SK-N-SH (cell line): ENCODE measurements at places on chromosomes 5 and 9. TPM values are rescaled to one million over a fixed set of nuclear protein-coding genes. Genes with fewer than 3 reads are reported as not detected.

DNA sequence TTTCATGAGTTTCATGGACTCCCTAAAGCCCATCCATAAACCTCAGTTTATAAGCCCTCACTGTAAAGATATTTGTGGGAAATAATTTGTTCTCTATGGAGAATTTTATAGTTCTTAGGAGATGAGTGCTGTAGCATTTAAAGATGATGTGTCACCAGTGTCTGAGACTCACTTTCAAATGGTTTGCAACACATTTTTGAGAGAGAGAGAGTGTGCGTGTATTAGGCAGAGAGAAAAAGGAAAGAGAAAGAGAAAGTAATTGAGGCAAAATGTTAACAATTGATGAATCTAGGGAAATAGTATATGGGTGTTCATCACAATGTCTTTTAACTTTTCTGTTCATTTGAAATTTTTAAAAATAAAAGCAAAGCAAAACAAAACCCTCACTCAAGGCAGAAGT, 479.0 kb downstream of the ZSWIM6 start:
- H3K27me3 ChIP-seq, result no peaks in the 10 kb centered on the region; the same call in 1 of the 2 replicates
- H3K4me3 ChIP-seq, result no peak overlapping the region
- H3K36me3 ChIP-seq, result no peaks in the 10 kb centered on the region

- no peaks in the 10 kb centered on the region for H3K27me3 ChIP-seq
- no peak overlapping the region for H3K4me3 ChIP-seq
- H3K27ac ChIP-seq, result no peak overlapping the region
- DNase-seq, result no peak
Observed at GRCh38 chr5:122081541-122081940, 3.5 kb upstream of the LOX start.

DNA sequence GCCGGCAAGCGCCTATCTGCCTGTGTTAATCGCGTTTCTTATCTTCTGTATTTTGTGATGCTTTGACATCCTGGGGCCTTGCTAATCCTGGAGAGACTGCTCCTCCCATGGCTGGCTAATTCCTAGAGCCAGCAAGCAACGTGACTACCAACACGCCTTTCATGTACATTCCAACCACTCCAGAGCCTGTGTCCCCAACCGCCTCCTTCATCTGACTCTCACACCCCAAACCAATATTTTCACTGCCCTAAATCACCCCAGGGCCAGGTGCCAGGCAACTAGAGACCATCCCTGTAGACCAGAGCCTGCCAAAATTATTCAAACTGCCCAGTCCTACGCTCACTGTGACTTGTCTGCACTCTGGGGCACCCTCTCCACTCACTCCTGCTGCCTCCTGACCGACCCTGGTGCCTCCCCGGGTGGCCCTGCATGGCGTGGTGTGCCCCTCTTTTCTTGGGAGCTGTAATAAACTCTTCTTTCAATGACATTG, 50.5 kb upstream of the COL5A1 start:
- 0 out of 2 replicates have a peak, but pooled peaks cover 12% of the 10 kb centered on the region for H3K4me1 ChIP-seq
- no peak for DNase-seq
- H3K27me3 ChIP-seq, result no peaks in the 10 kb centered on the region
- no peak overlapping the region for H3K27ac ChIP-seq

GRCh38 chr9:119368179-119368578, 1.1 kb downstream of the BRINP1 start:
- no peaks in the 10 kb centered on the region for H3K36me3 ChIP-seq
- peaks cover 9% of the 10 kb centered on the region; the same call in 1 of the 2 replicates for H3K27me3 ChIP-seq
- H3K4me3 ChIP-seq, result no peak overlapping the region
- H3K27ac ChIP-seq, result no peak overlapping the region

GRCh38 chr9:110864011-110864410, 174.3 kb downstream of the LPAR1 start:
- H3K4me1 ChIP-seq, result no peaks in the 10 kb centered on the region
- no peaks in the 10 kb centered on the region for H3K36me3 ChIP-seq
- no peak overlapping the region for H3K4me3 ChIP-seq
- no peak for DNase-seq

- H3K4me3 ChIP-seq, result no peak overlapping the region
- H3K36me3 ChIP-seq, result no peaks in the 10 kb centered on the region
- peak; percentile 30 for DNase-seq
- H3K4me1 ChIP-seq, result peaks cover 52% of the 10 kb centered on the region
- H3K27me3 ChIP-seq, result no peaks in the 10 kb centered on the region; the same call in 1 of the 2 replicates
Observed at GRCh38 chr5:176740131-176740701, 70.1 kb upstream of the UNC5A start.

WNT8A gene
- polyA plus RNA-seq, result not detected in 2 replicates

IL33 gene
- polyA plus RNA-seq, result not detected in 2 replicates

CCDC152 gene
- polyA plus RNA-seq, result 2.1 and 2.6 TPM in 2 replicates

RNF20 gene
- 16.0 and 21.6 TPM in 2 replicates for polyA plus RNA-seq

C5orf52 gene
- polyA plus RNA-seq, result not detected in 2 replicates

FGF18 gene
- 0.67 and 0.89 TPM in 2 replicates for polyA plus RNA-seq

FBP1 gene
- polyA plus RNA-seq, result 0.19 TPM in 1 of 2 replicates, not detected in the other
